Activated CD4-positive, alpha-beta T cell treated with anti-CD3 and anti-CD28 coated beads for 48 hours (primary cell): ENCODE measurements at places on chromosomes 1 and 21.

DNA sequence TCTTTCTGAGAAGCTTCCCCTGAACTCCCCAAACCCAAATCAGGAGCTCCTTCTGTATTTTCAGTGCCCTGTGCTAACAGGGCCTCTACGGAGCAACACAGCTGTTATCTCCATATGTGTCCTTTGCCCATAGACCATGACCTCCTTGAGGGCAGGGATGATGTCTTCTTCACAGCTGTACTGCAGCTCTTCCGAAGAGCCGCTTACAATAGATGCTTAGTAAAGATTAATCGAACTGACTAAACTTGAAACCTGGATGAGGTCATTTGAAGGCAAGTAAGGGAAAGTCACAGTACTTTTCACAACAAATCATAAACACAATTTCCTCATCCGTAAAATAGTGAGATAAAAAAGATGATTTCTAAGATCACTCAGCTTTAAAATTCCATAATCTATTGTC is 4.4 kb upstream of the KCNN3 start:
- no peak for DNase-seq

DNA sequence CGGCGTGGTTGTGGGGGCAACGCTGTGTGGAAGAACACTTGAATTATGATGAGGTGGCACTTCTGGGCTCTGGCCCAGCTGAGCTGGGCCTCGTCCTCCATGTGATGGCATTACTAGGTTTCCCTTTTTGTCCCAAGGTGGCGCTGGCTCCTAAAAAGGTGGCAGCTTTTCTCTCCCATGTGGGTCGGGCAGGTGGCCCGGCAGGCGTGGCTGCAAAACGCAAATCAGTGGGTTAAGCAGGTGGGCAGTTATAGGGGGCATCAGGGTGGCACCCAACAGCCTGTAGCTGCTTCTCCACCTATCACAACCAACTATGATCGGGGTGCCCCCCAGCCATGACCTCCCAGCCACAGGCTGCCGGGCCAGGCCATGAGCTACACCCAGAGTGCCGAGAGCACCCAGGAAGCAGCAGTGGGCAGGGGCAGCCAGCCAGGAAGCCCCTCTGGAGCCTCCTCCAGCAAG is 59.6 kb downstream of the KCNAB2 start:
- no peak for DNase-seq

DNA sequence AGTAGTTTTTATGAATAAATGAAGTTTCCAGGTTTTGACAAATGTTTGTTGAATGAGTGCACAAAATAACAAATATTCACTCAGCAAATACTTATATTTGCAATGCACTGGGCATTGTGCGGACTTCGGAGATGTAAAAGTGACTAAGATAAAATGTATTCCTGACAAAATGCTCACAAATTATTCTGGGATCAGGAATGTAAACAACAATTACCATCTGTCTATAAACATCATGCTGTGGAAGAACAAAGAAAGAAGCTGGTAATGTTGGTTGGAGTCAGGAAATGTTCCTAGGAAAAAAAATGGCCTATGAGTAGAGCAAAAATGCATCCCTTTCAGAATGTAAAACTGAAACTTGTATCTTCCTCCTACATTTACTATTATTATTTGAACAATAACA is 68.5 kb downstream of the CRB1 start:
- DNase-seq: no peak

DNA sequence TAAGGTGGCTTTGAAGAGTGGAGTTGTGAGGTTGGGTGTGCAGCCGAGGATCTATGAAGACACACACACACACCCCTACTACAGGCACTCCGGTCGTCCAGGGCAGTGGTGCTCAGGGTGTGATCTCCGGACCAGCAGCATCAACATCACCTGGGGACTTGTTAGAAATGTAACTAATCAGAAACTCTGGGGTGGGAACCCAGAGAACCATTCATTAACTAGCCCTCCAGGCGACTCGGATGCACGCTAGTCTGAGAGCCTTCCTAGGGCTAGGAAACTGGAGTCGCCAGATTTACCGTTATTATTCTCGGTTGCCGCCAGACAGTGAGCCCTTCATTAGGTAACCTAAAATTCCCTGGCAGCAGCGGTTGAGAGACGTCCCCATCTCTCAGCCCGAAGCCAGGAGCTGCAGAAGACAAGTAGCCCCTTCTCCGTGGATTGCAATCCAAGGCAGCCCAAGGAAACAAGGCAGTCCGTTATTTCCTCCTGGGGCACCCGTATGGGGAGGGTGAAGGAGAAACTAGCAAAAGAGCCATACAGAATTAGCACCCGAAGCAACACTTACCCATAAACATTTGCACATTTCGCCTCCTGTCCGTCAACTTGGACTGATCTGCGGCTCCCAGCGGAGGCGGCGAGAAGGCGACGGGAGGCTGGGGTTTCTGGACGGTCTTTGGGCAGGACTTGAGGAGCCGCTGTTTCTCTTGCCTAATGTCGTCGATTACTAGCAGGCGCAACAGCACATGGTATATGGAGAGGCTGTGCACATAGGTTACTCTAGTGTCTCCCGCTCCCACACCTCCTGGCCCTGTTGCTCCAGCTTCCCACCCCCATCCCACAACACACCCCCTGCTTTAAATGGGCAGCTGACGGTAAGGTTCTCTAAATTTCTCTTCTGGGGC is 2.9 kb upstream of the CCN1 start:
- peak; percentile 18 for DNase-seq

DNA sequence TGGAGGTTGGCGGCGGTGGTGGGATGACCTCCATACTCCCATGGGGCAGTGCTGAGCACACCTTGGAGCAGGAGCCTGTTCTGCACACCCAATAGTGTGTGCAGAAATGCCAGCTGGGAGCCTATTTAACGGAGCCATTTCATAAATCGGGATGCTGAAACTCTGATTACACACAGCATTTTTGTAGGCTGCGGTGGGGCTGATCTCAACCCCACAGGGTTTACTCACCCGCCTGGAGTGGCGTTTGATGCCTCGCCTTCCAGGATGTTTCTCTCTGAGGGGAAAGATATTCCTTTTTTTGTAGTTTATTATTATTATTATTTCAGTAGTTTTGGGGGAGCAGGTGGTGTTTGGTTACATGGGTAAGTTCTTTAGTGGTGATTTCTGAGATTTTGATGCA is 82.6 kb upstream of the WDR26 start:
- DNase-seq: no peak

DNA sequence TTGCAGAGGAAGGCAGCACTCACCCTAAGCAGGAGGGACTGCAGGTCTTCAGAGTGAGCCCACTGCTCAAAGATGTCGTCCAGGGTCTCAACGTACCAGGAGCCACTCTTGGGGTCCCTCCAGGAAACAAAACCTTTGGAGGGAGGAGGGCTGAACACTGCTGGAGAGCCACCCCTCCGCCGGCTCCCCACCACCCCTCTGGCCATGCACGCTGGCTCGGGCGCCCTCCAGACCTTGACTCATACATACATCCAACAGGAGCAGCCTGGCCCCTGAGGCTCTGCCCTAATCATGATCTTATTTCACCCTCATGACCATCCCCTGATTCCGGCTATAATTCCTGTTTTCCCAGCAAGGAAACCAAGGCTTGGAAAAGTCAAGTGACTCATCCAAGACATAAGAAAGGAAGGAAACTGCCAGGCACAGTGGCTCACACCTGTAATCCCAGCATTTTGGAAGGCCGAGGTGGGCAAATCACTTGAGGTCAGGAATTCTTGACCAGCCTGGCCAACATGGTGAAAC is 18.0 kb downstream of the CELA2B start:
- no peak for DNase-seq

DNA sequence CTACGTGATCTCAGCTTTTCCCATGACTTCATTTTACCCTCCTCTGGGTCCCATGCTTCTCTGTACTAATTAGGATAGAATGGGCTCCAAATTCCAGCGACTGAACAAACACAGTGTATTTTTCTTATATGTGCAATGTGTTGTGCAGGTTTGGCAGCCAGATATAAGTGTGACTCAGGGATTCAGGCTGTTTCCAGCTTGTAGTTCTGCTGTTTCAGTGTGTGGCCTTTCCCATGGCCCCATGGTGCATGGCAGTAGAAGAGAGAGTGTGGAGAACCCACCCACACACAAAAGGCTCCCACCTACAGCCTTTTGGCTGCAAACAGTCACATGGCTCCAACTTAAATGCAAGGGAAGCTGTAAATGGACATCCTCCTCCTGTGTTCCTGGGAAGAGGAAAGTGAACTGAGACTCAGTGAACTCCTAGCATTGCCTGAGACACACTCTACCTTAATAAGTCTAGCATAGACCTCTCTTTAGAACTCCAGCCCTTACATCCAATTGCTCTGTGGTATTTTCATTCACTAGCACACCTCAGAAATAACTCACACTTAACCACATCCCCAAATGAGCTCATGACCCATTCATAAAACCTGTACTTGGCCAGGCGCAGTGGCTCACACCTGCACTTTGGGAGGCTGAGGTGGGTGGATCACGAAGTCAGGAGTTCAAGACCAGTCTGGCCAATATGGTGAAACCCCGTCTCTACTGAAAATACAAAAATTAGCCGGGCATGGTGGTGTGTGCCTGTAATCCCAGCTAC is 58.7 kb downstream of the KIAA0040 start:
- DNase-seq: no peak

GRCh38 chr1:110726755-110727154 is 52.0 kb upstream of the KCNA3 start:
- DNase-seq: no peak

DNA sequence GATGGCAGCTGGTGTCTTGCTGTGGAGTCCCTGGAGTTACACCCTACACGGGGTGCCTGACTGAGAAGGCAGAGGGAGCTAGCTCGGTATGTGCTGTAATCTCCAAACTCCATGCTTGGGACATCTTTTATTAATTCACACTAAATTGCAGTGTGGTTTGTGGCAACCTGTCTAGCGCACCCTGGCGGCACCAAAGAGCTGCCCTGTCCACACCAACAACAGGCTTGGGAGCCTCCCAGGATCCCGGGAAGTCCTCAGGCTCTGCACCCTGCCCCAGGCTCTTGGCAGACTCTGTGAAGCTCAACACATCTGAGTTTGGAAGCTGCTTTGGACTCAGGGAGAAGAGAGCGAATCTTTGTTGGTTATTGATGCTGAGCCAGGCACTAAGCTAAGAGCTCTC is 138.9 kb downstream of the IGSF21 start:
- no peak for DNase-seq

- no peak for DNase-seq
These were observed 45.1 kb downstream of the SCCPDH start for GRCh38 chr1:246769306-246769705.

DNA sequence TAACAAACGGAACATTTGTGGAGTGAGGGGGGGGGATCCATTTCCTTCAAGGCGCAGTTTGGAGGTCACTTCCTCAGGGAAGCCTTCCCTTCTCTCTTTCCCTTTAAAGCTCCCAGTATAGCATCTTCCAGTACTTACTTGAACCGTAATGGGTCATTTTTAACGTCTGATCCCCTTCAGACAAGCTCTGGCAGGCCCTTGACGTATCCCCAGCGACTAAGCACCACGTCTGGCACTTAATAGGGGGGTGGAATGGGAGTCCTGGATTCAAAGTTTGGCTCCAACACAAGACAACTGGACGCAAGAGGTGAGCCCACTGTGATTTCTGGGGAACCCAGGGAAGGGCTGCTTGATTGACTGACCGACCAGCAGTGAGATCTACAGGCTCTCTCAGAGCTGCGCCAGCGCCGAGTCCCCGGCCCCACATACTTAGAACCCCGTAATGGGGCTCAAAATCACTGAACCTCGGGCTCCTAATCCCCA is 441 bp downstream of the YARS1 start:
- no peak for DNase-seq

- peak; percentile 60 for DNase-seq
These were observed 330.9 kb downstream of the S1PR1 start for GRCh38 chr1:101567582-101568189.

- DNase-seq: no peak
These were observed 25.6 kb downstream of the TRABD2B start for GRCh38 chr1:47971385-47972160.

DNA sequence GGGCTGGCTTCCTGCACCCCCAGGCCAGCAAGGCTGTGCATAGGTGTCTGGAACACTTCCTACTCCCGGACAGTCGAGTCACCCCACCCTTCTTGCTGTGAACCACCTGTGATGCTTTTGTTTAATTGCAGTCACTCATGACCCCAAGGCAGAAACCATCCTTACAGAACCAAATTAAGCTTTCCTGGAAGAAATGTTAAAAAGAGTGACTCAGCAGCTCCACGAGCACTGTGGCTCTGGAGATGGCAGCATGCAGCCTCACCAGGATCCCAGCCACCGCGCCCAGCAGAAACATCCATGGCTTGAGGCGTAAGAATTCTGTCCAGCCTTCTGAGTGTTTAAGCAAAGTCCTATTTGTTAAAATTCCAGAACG is 28.8 kb downstream of the SNAP47 start:
- DNase-seq: no peak

GRCh38 chr21:45516071-45516670 is 26.1 kb downstream of the SLC19A1 start:
- no peak for DNase-seq

GRCh38 chr1:61192663-61193330 is 110.4 kb downstream of the NFIA start:
- no peak for DNase-seq

DNA sequence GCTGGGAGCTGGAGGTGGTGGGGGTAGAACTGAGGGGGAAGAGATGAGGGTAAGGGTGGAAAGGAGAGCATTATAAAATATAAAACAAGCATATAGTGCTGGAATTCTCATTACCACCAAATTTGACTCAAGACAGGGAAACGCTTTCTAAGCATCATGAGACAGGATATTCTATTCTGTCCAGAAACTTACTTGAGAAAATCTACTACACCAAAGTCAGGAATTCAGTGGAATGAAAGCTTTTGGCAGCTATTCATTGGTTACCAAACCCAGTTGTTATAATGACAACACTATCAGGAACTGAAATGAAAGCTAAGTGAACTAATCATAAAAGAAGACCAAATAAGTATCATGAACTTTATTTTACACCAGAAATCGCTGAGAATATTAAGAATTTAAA is 14.5 kb downstream of the AIDA start:
- no peak for DNase-seq

DNA sequence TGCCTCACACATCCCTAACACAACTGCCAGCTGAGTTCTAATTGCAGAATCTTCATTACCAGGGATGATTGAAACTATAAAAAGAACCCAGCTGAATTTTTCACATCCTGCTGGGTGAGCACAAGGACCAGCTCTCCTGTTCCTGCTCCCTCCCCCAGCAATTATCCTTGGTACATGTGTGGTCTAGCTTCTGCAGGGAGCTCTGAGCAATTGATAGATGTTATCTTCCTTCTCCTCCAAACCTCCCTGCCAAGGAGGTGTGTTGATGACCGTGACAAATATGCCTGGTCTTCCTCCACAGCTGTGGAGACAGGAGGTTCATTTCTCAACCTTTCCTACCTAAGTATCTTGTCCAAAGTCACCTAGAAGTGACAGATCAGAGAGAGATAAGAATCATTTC is 65.3 kb upstream of the MAN1A2 start:
- no peak for DNase-seq

DNA sequence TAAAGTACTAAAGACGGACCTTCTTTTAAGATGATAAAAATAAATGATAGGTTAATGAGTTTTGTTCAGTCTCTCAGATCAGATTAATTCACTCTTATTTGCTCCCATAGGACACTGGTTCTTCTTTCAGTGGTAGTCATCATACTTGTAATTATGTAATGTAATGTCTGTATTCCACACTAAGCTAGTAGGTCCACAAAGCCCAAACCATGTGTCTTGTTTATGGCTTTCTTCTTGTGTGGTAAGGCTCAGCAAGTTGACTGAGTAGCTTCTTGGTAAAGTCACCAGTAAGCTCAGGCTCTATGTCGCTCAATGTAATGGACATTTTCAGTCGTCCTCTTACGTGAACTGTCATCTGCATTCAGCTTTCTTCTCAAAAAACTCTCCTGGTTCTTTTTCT is 2.5 kb downstream of the LYPLAL1 start:
- DNase-seq: no peak
